ENCODE measurements at places on chromosomes 16 and 17.

DNA sequence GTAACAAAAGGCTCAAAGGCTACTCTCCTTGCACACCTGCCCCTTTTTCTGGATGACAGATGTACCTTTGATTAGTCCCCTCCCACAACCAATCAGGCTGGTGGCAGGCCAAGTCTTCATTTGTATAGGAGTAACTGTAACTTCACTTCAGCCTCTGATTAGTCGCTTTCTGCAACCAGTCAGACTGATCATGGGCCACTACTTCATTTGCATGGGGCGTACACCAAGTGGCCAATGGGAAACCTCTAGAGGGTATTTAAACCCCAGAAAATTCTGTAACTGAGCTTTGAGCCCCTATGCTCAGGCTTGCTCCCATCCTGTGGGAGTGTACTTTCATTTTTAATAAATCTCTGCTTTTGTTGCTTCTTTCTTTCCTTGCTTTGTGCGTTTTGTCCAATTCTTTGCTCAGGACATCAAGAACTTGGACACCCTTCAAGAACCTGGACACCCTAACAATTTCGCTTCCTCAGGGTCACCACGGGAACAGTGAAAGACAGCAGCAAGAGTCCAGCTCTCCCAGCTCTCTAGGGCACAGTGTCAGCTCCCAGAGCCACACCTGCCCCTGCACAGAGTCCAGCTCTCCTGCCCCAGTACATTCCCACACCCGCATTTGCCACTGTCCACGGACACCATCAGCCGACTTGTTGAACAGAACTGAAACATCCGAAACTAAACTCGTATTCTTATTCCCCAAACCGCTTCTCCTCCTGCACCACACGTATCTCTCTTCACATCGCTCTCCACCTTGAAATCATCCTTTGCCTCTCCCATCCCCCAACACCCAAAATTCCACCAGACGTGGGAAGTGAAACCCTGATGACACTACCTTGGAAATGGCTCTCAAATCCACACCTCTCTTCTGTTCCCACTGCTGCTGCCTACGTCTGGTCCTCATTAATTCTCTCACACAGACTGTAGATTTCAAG lies 53.4 kb downstream of the ABCC12 start:
- no peak for DNase-seq

GRCh38 chr17:80959330-80960036 lies 32.2 kb upstream of the CHMP6 start:
- no peak for DNase-seq

DNA sequence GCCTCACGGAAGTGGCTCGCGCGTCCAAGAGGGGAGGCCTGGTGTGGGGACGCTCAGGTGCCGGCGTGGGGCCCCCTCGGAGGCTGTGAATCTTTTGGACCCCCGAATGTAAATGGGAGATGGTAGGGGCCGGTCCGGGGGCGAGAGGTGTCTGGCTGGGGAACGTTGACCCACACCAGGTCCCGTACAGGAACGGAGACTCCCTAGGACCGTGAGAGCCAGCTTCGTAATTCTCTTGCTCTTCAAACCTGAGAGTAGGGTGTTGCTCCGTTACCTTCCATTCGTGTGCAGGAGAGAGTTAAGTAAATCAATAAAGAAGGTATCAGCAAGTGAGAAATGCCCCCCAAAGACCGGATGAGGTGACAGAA lies 481 bp downstream of the LYRM1 start:
- no peak for DNase-seq

GRCh38 chr17:77285594-77286390 lies 145.0 kb downstream of the SEC14L1 start:
- no peak for DNase-seq

GRCh38 chr16:83586461-83587200 lies 221.1 kb upstream of the HSBP1 start:
- no peak for DNase-seq

DNA sequence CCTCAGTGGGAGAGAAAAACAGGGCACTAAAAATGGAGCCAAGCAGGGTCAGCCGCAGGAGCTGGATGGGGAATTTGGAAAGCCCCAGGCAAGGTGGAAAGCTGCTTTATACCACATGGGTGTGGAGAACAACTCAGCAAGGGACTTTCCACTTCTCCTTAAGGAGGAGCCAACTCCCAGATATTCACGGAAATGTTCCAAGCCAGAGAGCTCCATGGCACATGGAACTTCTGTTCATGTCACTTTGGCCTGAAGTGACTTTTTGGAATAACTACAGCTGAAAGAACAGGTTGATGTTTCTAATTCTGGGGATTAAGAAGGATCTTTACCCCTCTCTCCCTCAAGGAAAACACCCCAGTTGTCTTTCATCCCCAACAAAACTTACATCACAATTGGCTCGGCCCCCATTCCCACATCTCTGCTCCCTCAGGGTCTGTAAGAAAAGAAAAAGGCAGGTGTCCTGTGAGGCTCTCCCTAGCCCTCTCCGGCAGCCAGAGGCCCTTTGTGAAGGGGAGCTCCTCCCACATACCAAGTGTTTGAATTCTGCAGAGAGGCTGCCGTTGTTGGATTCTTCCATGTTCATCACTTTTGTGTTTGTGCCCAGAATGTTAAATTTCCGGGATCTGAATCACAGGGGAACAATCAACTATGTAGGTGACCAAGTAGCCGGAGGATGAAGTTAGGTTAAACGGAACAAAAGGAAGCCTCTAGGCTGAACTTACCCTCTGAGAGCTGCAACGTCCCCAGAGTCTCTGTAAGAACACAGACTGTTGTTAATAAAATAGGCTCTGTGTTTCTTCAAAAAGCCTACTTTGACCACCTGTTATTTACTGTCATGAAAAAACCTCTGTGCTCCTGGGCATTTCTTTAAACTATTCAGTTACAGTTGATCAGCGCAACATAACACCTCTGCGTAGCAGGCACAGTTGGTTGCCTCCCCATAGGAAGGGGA lies 41.0 kb downstream of the STAT5A start:
- DNase-seq, result no peak

GRCh38 chr16:4455951-4456350 lies 18.5 kb downstream of the NMRAL1 start:
- DNase-seq, result no peak

- no peak for DNase-seq
Measured at GRCh38 chr17:60073621-60074020, 5.1 kb downstream of the HEATR6 start.

DNA sequence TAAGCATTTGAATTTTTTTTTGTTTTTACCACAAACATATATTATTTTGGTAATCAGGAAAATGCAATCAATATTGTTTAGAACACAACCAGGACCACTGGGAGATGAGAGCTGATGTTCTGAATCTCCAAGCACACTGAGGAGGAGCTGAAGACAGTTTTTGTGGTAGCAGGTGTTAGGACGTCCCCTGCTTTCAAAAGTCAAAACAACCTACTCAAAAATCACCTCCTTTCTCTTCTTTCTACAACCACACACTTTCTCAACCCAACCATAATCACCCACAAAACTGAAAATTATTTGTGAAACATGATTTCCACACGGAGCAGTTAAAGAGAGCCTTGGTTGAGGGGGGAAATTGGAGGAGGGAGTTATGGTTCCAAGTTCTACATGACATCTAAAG lies 26.7 kb upstream of the CFAP20 start:
- DNase-seq, result peak; percentile 21

- peak; percentile 34 for DNase-seq
Measured at GRCh38 chr17:37506678-37507077, 17.0 kb downstream of the DUSP14 start.

- DNase-seq, result no peak
Measured at GRCh38 chr16:11204513-11205047, 51.4 kb downstream of the SOCS1 start.

- DNase-seq, result no peak
Measured at GRCh38 chr17:1588821-1589585, 26.4 kb upstream of the PITPNA start.

- no peak for DNase-seq
Measured at GRCh38 chr16:3046641-3047386, 453 bp downstream of the MMP25 start.

- DNase-seq, result no peak
Measured at GRCh38 chr16:68740628-68741346, 3.7 kb downstream of the CDH1 start.

DNA sequence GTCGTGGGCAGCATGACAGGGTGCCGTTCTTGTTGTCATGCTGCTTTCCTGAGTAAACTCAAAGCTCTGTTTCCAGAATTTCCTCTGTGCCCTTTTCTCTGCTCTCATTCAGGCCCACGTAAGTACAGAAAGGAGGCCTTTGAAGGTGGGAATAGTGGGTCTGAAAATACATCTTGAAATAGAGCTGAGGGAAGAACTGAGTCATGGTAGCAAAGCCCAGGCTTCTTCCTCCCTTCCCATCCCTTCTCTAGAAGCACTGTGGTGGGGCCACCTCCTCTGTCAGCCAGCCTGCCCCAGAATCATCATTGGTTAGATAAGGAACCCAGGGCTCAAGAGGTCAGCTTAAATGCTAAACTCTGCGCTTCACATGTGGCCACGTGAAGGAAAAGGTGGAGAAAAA lies 9.4 kb downstream of the CTRL start:
- no peak for DNase-seq

GRCh38 chr17:28737770-28738679 lies 5.8 kb upstream of the TRAF4 start:
- DNase-seq, result no peak

GRCh38 chr17:2867441-2868424 lies 71.5 kb downstream of the RAP1GAP2 start:
- no peak for DNase-seq

GRCh38 chr16:82995924-82996441 lies 369.2 kb downstream of the CDH13 start:
- DNase-seq, result no peak

DNA sequence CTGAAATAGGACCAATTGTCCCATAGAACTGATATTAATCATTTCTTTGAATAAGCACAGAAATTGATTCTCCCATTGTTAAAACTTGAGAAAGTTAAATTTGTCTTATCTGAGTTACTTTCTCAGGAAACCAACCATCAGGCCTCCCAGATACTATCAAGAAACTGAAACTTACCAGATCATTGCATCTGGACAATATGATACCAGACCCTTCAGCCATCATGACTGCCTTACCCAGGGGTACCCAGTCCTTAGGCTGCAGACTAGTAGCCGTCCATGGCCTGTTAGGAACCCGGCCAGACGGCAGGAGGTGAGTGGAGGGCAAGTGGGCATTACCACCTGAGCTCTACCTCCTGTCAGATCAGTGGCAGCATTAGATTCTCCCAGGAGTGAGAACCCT lies 7.8 kb downstream of the STXBP4 start:
- no peak for DNase-seq

GRCh38 chr16:70380248-70380918 lies 33.7 kb downstream of the DDX19A start:
- DNase-seq, result peak; percentile 63

GRCh38 chr17:67244431-67245072 lies 444 bp downstream of the HELZ start:
- DNase-seq, result no peak

DNA sequence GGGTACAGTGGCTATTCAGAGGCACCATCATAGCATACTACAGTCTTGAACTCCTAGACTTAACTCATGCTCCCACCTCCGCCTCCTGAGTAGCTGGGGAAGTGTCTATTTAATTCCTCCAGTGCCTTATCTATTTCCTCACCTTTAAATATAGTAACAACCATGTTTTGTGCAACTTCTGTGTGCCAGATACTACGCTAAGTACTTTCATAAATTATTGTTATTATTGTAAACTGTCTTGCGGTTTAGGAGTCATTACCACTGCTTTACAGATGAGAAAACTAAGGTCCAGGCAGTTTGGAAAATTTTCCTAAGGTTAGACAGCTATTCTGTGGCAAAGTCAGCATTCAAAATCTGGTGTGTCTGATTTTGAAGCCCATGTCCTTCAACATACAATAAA lies 359.1 kb upstream of the XYLT1 start:
- DNase-seq, result no peak

DNA sequence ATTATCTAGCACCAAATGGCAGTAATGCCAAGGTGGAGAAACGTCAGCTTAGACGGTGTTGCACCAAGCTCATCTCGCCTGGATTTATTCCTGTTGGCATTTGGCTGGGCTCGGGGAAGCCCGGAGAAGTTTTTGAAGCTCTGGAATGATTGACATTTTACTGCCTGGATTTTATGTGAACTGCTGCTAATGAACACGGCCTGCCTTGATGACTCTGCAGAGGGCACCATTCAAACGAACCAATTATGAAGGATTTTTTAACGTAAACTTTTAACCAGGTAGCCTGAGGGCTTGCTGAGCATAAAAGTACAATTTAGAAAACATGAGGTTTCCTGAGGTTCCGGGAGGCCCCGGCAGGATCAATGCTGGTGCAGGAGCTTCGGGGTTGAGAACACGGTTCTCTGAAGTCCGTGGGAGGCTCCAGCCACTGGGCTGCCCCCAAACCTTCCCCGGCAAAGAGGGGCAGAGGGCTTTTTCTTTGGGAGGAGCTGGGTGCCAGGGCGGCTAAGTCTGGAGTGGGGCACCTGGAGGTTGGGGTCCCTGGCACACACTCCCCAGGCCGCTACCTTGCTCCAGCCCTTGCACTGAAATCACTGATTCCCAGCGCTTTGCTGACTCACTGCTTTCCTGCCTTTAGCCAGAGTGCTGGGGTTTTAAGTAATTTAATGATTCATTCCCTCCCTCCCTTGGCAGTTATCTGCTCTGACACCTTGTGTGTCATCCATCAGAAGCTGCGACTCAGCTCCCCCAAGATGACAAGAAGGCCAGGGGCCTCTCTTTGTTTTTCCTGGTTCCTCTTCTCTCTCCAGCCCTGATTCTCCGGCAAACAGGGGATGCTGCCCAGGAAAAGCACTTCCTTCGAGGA lies 161.2 kb upstream of the IRX3 start:
- no peak for DNase-seq

DNA sequence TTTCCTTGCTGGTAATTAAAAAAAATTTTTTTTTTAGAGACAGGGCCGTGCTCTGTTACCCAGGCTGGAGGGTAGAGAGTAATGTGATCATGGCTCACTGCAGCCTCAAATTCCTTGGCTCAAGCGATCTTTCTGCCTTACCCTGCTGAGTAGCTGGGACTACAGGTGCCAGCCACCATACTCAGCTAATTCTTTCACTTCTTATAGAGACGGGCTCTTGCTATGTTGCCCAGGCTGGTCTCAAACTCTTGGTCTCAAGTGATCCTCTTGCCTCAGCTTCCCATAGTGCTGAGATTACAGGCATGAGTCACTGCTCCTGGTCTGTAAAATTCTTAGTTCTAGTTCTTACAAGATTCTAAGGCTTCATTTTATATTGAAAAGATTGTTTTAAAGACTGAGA lies 11.1 kb downstream of the SMIM36 start:
- DNase-seq, result no peak

- DNase-seq, result no peak
Measured at GRCh38 chr16:81908466-81909262, 102.6 kb downstream of the SDR42E1 start.

DNA sequence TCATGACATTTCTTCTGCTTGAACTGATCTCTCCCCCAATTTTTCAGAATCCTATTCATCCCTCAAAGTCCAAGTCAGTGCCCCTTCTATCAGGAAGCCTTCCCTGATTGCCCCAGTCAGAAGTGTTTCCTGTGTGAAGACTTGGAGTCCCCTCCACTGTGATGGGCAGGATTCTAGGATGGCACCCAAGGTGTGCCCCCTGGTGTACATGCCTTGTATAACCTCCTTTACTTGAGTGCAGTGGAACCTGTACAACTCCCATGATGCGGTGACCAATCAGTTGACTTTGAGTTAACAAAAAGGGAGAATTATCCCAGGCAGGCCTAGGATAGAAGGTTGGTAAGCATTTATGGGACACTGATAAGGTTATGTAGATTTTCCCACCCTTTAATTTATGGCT lies 23.4 kb downstream of the MYH13 start:
- DNase-seq, result peak; percentile 30

GRCh38 chr17:38868817-38869525 lies 887 bp upstream of the LASP1 start:
- peak; percentile 87 for DNase-seq
